ENCODE measurements at places on chromosomes 13 and 19. TPM values are rescaled to one million over a fixed set of nuclear protein-coding genes. Genes with fewer than 3 reads are reported as not detected.

GRCh38 chr13:36819739-36820090, 693 bp downstream of the RFXAP start:
- DNase-seq = peak; percentile 35

- DNase-seq = no peak
Observed at GRCh38 chr19:41707871-41708371, 505 bp upstream of the CEACAM5 start.

Gene PRKCG
- 0.17 TPM for total RNA-seq

DNA sequence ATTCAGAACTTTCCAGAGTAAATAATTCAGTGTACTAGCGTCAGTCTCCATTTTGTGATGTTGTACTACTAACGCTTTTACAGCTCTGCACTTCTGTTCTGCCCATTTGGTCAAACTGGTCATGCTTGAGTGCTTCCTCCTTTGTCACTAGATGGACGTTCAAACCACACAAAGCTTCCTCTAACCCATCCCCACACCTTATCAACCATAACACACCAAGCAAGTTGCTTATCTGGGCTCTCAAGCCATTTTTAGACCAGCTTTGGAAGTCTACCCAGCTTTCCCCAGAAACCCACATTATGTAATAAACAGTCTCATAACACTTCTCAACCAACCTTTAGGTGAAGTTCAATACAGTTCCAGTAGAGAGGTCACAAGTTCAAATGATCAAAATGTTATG, 2.3 kb upstream of the ZNF347 start:
- DNase-seq = no peak

DNA sequence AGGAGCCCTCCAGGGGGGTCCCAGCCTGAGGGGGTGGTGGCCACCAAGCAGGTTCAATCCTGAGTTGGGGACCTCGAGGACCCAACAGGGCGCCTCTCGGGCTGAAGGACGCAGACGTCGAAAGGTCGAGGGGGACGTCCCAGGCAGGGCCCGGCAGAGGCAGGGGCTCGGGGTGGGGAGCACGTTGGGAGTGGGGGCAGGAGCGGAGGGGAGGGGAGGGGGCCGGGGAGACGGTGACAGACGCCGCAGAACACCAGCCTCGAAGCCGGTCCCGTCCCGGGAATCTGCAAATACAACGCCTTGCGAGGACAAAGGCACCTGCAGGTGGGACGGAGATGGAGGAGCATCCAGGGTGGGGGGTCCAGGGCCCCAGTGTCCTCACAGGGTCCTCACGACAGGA, 4.1 kb downstream of the FGF22 start:
- no peak for DNase-seq
